Activated CD4-positive, alpha-beta T cell treated with anti-CD3 and anti-CD28 coated beads, Interleukin-2, amount 10 ng/mL, durations not matched to agents 24 days and 14 days (primary cell): ENCODE measurements at places on chromosomes 12 and 14. TPM values are rescaled to one million over a fixed set of nuclear protein-coding genes. Genes with fewer than 3 reads are reported as not detected.

GRCh38 chr12:2092890-2093289 lies 40.1 kb downstream of the CACNA1C start:
- no peak for DNase-seq

GRCh38 chr12:100565987-100566545 lies 7.4 kb upstream of the GAS2L3 start:
- DNase-seq, result no peak

DNA sequence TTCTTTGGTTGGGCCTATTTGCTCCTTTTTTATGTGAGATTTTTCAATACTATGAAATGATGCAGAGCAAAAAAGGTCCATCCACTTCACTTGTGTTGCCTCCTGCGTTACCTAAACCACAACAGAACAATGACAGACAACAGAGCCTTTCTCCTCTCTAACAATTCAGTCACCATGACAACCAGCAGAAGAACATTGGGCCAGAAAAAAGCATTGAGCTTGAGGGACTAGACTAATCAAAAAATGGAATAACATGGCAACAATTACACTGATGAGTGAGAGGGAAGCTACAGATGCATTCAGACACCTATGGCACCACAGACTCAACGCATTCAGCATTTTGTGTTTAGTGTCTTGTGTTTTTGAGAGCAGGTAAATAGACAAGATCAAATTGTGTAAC lies 44.6 kb upstream of the PTCSC3 start:
- DNase-seq, result no peak

DNA sequence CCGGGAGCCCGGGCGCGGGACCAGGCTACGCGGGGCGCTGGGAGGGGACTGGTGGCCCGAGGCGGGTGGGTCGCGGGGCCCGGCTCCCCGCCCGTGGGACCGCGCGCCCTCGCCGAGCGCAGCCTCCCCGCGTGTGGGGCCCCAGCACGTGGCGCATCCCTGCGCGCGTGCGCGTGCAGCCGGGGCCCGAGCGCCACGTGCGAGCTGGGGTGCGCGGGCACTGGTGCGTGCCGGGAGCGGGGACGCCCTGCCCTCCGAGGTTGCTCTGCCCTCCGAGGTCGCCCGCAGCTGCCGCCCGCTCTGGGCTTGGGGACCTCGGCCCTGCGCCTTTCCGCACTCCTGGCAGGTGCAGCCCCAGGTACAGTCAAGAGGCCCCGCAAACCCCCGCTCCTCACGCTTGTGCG lies 365 bp upstream of the CCDC88C start:
- no peak for DNase-seq

DNA sequence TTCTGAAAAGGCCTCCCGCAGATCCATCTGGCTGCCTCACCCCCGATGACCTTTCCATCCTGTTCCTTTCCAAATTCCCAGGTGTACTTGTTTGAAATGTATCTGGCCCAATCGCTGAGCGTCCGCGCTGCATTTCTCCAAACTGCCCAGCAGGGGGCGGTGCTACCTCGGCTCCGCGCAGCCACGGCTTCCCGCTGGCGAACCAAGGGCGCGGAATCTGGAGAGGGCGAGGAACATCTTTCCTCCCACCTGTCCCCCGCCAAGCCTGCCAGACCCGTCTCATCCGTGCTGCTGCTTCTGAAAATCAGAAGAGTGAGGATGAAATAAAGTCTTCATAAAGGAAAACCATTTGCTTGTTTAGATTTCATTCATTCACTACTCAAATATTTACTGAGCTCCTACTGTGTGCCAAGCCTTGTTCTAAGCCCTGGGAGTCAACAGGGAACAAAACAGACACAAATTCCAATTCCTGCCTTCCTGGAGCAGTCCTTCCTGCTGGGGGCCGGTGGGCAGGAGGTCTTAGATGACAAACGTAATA lies 16.8 kb upstream of the MYL2 start:
- DNase-seq, result peak; percentile 86

- no peak for DNase-seq
These were observed 34.9 kb upstream of the WDR89 start for GRCh38 chr14:63676615-63677014.

GRCh38 chr12:84413656-84414055 lies 498.9 kb downstream of the SLC6A15 start:
- no peak for DNase-seq

- DNase-seq, result no peak
These were observed 43.1 kb downstream of the DNAH10 start for GRCh38 chr12:123805173-123805572.

- DNase-seq, result no peak
These were observed 114.8 kb downstream of the PTPN11 start for GRCh38 chr12:112533528-112533927.

- DNase-seq, result peak; percentile 72
These were observed 12.5 kb upstream of the AJUBA start for GRCh38 chr14:22994762-22995275.

GRCh38 chr12:57737467-57738460 lies 778 bp downstream of the AGAP2 start:
- DNase-seq, result no peak

DNA sequence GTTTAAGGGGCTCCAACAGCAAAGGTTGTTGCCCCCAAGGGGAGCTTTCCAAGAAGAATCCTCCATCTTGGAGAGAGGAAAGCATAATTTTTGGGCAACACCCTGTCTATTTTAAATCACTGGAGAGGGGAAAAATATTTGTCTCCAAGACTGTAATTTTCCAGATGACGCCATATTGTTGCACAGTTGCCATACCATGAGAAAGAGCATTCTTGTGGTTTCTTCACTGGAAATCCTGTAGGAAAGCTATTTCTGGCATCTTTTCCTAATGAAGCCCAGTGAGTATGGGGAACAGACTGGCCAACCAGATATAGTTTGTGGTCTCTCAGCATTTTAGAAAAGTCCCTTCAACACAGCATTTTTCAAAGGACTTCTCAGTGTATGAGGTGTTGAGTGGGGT lies 88.1 kb upstream of the MANSC4 start:
- no peak for DNase-seq

- no peak for DNase-seq
These were observed 25.9 kb upstream of the STAB2 start for GRCh38 chr12:103561174-103561573.

GRCh38 chr14:91317381-91318308 lies 73.1 kb upstream of the GPR68 start:
- peak; percentile 90 for DNase-seq

GRCh38 chr12:110639336-110640141 lies 25.6 kb downstream of the TCTN1 start:
- DNase-seq, result no peak

The PTHLH gene
- not detected in 2 replicates for total RNA-seq

The KRT2 gene
- total RNA-seq, result not detected in 2 replicates

The PARP11 gene
- 11.4 and 14.8 TPM in 2 replicates for total RNA-seq

The PZP gene
- not detected in 2 replicates for total RNA-seq

The IGFBP6 gene
- not detected in 2 replicates for total RNA-seq

The KLC1 gene
- total RNA-seq, result 132 and 155 TPM in 2 replicates
